ENCODE measurements at places on chromosomes 4 and X.

GRCh38 chr4:153154007-153154975, 50.0 kb upstream of the TRIM2 start:
- no peak for DNase-seq
- H3K4me1 ChIP-seq, result peaks cover 32% of the 10 kb centered on the region
- H3K36me3 ChIP-seq, result no peaks in the 10 kb centered on the region
- H3K27ac ChIP-seq, result no peak overlapping the region

GRCh38 chrX:1555370-1555769, 18.4 kb upstream of the P2RY8 start:
- H3K4me1 ChIP-seq, result no peaks in the 10 kb centered on the region
- no peak overlapping the region for H3K4me3 ChIP-seq
- no peaks in the 10 kb centered on the region for H3K36me3 ChIP-seq
- no peak for DNase-seq
- H3K27ac ChIP-seq, result no peak overlapping the region

- H3K36me3 ChIP-seq, result no peaks in the 10 kb centered on the region
- H3K4me3 ChIP-seq, result no peak overlapping the region
- no peaks in the 10 kb centered on the region for H3K27me3 ChIP-seq
- no peak for DNase-seq
These were observed 386.1 kb upstream of the CNKSR2 start for GRCh38 chrX:20988118-20988517.

DNA sequence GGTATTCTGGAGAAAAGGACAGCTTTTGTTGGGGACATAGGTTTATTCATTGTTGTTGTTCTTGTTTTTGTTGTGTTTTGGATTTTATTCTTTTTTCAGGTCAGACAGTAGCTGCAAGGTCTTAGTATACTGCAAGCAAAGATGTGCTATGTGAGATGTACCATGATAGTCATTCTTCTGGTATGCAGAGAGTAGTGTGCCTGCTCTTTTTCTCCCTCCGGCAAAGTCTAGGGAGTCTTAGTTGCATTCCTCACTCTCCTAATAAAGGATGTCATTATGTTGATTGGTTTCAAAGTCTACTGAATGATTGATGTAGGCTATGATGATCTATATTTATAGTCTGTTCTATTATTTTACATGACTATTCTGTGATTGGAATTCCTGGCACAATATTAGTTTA, 119.9 kb upstream of the POF1B start:
- H3K27me3 ChIP-seq, result no peaks in the 10 kb centered on the region
- DNase-seq, result no peak
- H3K4me1 ChIP-seq, result no peaks in the 10 kb centered on the region
- H3K27ac ChIP-seq, result no peak overlapping the region
- no peak overlapping the region for H3K4me3 ChIP-seq

- no peaks in the 10 kb centered on the region for H3K36me3 ChIP-seq
- no peaks in the 10 kb centered on the region for H3K27me3 ChIP-seq
- H3K27ac ChIP-seq, result no peak overlapping the region
- no peaks in the 10 kb centered on the region for H3K4me1 ChIP-seq
These were observed 666.0 kb downstream of the GRID2 start for GRCh38 chr4:92969650-92970379.

DNA sequence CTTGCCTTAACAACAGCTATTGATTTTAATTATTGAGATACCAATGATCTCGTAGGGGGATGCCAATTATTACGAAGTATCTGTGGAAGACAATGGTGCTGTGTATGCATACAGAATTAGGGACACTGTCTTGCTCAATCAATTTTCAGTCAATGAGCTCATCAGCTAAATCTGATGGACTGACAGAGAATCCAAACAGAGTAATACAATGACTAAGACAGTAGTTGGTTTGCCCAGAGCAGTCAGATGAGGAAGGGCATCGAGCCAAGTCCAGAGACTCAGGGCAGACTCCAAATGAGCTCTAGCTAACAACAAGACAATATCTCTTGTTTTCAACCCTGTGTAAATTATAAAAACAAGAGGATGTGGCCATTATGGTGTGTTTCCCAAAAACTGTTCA, 14.7 kb upstream of the GSX2 start:
- no peak overlapping the region for H3K4me3 ChIP-seq
- H3K27me3 ChIP-seq, result peaks cover 47% of the 10 kb centered on the region
- H3K27ac ChIP-seq, result no peak overlapping the region
- no peaks in the 10 kb centered on the region for H3K4me1 ChIP-seq

GRCh38 chrX:136028383-136028984, 43.2 kb downstream of the SLC9A6 start:
- no peak overlapping the region for H3K4me3 ChIP-seq
- peak; percentile 47 for DNase-seq
- no peak overlapping the region for H3K27ac ChIP-seq
- no peaks in the 10 kb centered on the region for H3K27me3 ChIP-seq
- H3K4me1 ChIP-seq, result no peaks in the 10 kb centered on the region

- H3K4me1 ChIP-seq, result peaks cover 8% of the 10 kb centered on the region
- H3K27ac ChIP-seq, result no peak overlapping the region
- no peaks in the 10 kb centered on the region for H3K36me3 ChIP-seq
- no peak overlapping the region for H3K4me3 ChIP-seq
These were observed 121.0 kb downstream of the ENPP6 start for GRCh38 chr4:184096561-184097240.

DNA sequence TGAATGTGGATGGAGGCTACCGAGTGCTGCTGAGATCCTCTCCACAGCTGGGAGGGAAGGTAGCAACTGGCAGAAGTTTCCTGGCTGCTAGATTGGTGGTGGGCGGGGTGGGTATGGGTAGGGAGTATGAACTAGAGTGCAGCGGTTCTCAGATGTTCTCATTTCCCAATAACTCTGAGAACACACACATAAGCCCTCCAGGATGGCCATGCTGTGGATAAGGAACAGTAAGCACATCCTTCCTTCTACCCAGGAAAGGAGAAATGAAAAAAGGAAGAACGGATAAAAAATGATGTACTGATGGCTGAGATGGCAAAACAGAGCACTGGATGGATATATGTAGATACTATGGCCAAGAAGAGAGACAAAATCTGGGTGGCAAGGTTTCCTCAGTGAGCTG, 116.0 kb downstream of the ZNF827 start:
- H3K4me3 ChIP-seq, result no peak overlapping the region
- no peaks in the 10 kb centered on the region for H3K27me3 ChIP-seq

GRCh38 chr4:124322234-124323065, 390.1 kb downstream of the ANKRD50 start:
- DNase-seq, result peak; percentile 29
- H3K4me1 ChIP-seq, result no peaks in the 10 kb centered on the region
- no peak overlapping the region for H3K4me3 ChIP-seq
- H3K27me3 ChIP-seq, result no peaks in the 10 kb centered on the region
- H3K27ac ChIP-seq, result no peak overlapping the region

DNA sequence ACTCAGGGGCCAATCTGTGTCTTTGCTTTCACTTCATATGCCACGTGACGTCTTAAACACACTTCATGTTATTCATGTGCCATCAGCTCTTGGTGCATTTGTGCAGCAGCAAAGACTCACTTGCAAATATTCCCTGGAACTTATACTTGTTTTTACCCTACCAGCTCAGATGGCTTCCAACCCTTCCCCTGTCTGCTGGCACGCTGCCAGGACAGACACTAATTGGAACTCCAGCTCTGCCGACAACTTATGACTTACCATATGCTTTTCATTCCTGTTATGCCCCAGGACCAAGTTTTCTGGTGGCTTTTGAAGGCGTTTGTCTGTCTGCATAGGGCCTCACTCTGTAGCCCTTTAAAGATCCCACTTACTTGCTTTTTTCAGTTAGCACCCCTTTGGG, 261.7 kb upstream of the GNPDA2 start:
- no peaks in the 10 kb centered on the region for H3K36me3 ChIP-seq
- H3K27ac ChIP-seq, result no peak overlapping the region
- H3K4me1 ChIP-seq, result no peaks in the 10 kb centered on the region
- no peak overlapping the region for H3K4me3 ChIP-seq
- no peaks in the 10 kb centered on the region for H3K27me3 ChIP-seq
- no peak for DNase-seq

GRCh38 chrX:139298437-139298836, 232.1 kb upstream of the F9 start:
- DNase-seq, result no peak
- no peak overlapping the region for H3K27ac ChIP-seq
- no peak overlapping the region for H3K4me3 ChIP-seq
- H3K4me1 ChIP-seq, result no peaks in the 10 kb centered on the region

DNA sequence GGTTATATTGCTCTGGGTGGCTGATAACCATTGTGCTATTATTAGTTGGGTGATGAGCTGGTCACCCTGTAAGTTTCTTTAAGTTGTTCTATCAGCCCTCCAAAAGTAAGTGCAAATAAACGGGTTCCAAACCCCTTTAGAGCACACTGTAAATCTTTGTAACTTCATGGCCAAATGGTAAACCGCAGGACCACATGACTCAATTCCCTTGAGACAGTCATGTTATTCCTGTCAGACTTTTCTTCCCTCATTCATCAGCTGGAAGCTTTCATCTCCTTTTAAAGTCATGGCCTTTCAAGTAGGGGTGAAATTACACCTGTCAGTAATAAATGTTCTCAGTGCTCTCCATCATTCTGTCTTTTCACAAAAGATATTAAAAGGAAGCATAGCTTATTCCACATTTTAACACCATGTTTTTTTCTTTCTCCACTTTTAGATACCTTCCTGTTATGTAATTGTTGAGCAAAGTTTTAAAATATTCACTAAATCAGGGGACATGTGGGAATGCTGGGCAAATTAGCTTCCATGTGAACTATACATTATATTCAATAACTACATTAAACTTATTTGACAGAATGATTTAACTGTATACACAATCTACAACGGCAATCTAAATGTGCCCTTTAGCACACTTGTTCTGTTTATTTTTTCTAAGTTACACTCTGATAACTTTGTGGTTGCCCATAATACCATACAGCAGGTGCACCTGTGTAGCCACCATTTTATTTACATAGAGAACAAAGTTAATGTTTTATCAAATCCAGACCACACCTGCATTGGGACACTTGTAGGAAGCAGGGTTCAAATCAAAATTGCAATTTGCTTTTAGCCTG, 275.5 kb downstream of the CFAP299 start:
- no peaks in the 10 kb centered on the region for H3K27me3 ChIP-seq
- DNase-seq, result no peak
- no peak overlapping the region for H3K4me3 ChIP-seq

DNA sequence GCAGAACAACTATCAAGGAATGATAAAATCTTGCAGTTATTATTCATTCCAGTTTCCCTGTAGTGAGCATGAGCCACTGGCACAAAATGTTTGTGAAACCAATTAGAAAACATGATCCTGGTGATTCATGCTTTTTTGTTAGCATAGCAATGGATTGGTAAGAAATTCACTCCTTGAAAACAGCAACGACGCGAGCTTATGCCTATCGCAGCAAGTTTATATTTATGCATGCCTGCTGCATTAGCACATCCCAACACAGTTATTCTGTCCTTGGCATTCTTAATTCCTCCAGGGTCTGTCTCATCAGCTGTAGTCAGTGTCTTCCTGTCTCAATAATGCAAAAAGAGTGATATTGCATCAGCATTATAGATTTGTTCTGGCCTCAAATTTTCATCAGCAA, 975.9 kb downstream of the STIM2 start:
- H3K27me3 ChIP-seq, result no peaks in the 10 kb centered on the region
- H3K4me1 ChIP-seq, result no peaks in the 10 kb centered on the region
- H3K4me3 ChIP-seq, result no peak overlapping the region
- no peak overlapping the region for H3K27ac ChIP-seq

GRCh38 chr4:34814266-34814665, 1430.0 kb downstream of the ARAP2 start:
- H3K4me1 ChIP-seq, result no peaks in the 10 kb centered on the region
- no peak overlapping the region for H3K27ac ChIP-seq
- no peak for DNase-seq
- H3K27me3 ChIP-seq, result no peaks in the 10 kb centered on the region
- H3K36me3 ChIP-seq, result no peaks in the 10 kb centered on the region

DNA sequence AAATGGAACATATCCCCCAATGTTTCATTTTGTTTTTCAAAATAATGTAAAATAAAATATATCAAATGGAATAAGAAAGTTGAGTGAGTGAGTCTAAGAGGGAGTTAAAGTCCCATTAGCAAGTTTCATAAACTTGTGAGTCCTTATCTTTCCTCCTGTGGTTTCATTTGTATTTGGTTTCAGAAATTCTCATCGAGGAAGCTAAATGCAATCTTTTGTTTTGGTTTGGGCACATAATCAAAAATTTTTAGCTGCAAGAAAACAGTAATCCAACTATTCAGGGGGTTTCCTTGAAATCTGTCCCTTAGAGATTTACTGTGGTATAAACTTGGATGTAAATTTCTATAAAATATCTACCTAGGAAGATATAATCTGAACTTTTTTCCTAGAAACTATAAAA, 124.2 kb downstream of the CAMK2D start:
- H3K4me1 ChIP-seq, result peaks cover 9% of the 10 kb centered on the region
- H3K27ac ChIP-seq, result no peak overlapping the region
- H3K27me3 ChIP-seq, result no peaks in the 10 kb centered on the region

DNA sequence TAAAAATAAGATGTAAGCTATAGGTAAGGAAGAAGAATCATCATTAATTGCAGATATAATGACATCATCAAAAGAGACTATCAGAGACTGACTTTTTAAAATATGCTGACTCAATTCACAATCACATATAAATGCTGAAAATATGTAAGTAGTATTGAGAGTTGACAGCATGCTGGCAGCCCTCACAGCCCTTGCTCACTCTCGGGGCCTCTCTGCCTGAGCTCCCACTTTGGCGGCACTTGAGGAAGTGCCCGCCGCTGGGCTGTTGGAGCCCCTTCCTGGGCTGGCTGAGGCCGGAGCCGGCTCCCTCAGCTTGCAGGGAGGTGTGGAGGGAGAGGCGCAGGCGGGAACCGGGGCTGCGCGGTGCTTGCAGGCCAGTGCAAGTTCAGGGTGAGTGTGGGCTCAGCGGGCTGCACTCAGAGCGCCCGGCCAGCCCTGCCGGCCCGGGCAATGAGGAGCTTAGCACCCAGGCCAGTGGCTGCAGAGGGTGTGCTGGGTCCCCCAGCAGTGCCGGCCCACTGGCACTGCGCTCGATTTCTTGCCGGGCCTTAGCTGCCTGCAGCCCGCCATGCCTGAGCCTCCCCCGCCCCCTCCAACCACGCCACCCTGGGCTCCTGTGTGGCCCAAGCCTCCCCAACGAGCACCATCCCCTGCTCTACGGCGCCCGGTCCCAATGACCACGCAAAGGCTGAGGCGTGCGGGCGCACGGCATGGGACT, 68.9 kb downstream of the RAB28 start:
- no peaks in the 10 kb centered on the region for H3K36me3 ChIP-seq
- no peak for DNase-seq
- no peaks in the 10 kb centered on the region for H3K4me1 ChIP-seq
- no peak overlapping the region for H3K4me3 ChIP-seq

GRCh38 chrX:132743086-132743485, 215.3 kb downstream of the HS6ST2 start:
- H3K4me3 ChIP-seq, result no peak overlapping the region
- no peaks in the 10 kb centered on the region for H3K27me3 ChIP-seq
- DNase-seq, result no peak
- H3K4me1 ChIP-seq, result peaks cover 16% of the 10 kb centered on the region

DNA sequence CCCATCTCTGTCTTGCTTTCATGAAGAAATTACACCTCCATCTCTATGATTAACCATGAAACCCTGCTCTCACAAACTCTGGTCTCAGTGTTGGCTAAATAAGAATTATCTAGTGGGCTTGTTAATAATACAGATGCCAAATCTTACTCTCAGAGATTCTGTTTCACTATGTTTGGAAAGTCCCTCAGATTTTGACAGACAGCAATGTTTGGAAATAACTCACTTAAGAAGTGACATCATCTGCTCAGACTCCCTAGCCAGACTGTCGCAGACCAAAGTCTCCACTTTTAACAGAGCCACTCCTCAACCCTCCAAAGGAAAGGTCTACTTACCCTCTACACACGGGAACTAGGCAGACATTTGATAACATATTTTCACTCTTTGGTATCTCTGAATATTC, 328.5 kb upstream of the FGF16 start:
- H3K4me1 ChIP-seq, result no peaks in the 10 kb centered on the region
- no peaks in the 10 kb centered on the region for H3K36me3 ChIP-seq
- no peaks in the 10 kb centered on the region for H3K27me3 ChIP-seq
- no peak for DNase-seq
- no peak overlapping the region for H3K4me3 ChIP-seq
- H3K27ac ChIP-seq, result no peak overlapping the region

Measured in neural progenitor cell (in vitro differentiated cells).